ENCODE measurements at places on chromosomes 7 and 10.

DNA sequence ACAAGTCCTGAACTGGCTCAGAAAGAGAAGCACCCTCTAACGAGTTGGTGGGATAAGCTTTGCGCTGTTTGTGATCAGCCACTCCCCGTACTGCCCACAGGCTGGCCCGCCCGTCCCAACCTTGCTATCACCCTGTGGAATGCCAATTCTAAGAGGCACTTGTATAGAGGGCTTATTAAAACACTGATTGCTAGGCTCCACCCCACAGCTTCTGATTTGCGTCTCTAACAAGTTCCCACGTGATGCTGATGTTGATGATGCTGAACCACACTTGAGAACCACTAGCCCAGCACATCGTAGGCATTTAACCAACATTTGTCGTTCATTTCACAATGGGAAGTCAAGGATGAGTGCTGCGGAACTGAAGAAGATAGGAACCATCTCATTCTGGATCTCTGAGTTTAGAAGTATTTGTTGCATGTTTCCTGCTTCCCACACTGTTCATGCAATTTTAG lies 12.7 kb upstream of the GSAP start:
- no peak for DNase-seq

DNA sequence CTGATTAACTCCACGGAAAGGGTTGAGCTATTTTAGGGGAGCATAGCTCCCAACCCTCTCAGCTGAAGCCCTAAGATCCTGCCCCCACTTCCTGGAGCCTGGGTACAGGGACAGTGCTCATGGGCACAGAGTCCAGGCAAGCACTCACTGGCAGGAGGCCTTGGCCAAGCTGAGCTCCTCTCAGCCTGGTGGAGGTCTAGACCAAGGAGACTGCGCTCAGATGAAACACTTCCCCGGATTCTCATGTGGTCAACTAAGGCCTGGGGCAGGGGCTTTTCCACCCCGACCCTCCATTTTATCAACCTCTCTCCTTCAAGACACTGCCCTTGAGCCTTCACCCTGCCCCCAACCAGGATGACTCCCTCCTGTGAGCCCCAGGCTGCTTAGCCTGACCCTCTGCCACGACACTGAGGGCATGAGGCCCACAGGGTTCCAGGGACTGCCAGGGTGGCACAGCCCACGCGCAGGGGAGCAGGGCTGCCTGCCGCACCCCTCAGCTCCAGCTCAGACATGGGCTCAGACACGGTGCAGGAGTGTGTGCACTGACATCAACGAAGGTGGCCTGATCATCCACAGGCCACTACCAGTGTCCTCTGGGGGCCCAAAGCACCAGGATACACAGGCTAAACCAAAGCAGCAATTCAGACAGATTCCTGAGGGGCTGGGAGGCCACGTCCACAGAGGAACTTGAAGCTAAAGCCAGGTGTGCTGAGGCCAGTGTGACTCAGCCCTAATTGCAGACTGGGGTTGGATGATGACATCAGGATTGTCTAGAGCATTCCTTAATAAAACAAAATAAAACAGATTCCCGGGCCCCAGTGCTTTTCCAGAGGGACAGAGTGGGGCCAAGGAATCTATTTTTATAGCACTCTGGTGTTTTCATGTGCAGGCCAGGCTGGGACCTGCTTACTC lies 18.8 kb downstream of the CHAT start:
- no peak for DNase-seq

- DNase-seq, result no peak
Observed at GRCh38 chr10:14820775-14821154, 17.1 kb downstream of the CDNF start.

DNA sequence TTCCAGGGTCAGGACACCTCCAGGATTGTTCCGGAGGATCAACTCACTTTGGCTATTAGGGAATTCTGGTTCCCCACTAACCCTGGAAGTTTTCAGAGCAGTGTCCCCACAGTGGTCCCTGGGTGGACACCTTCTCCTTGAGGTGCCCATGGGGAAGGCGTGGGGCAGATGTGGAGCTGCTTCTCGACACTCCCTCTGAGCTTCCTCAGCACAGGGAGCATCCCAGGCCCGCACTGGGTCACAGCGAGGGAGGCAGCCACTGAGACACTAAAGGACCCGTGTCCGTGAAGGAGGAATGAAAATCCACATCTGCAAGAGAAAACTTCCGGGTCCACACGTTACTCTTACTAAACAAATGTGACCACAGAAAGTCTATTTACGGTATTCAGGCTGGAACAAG lies 48.2 kb upstream of the MNX1 start:
- DNase-seq, result no peak

DNA sequence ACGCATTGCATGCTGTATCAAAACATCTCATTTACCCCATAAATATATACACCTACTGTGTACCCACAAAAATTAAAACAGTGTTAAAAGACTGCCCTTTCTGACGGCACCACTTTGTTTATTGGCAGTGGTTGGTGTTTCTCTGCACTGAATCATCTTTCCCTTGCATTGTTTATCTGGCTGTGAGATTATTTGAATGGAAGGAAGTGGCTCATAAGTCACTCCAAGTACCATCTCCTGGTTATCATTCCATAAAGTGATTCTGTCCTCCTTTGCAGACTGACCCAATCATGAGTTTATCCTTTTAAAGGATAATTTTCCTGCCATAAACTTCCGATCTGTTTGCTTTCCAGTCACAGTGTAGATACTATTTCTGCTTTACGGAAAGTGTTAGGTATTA lies 183.8 kb downstream of the CAMK1D start:
- no peak for DNase-seq

- no peak for DNase-seq
Observed at GRCh38 chr10:30863516-30864210, 168.0 kb downstream of the ZNF438 start.

- no peak for DNase-seq
Observed at GRCh38 chr10:81081887-81082620, 544.4 kb downstream of the SH2D4B start.

- DNase-seq, result no peak
Observed at GRCh38 chr10:109324721-109325120, 598.6 kb downstream of the XPNPEP1 start.

DNA sequence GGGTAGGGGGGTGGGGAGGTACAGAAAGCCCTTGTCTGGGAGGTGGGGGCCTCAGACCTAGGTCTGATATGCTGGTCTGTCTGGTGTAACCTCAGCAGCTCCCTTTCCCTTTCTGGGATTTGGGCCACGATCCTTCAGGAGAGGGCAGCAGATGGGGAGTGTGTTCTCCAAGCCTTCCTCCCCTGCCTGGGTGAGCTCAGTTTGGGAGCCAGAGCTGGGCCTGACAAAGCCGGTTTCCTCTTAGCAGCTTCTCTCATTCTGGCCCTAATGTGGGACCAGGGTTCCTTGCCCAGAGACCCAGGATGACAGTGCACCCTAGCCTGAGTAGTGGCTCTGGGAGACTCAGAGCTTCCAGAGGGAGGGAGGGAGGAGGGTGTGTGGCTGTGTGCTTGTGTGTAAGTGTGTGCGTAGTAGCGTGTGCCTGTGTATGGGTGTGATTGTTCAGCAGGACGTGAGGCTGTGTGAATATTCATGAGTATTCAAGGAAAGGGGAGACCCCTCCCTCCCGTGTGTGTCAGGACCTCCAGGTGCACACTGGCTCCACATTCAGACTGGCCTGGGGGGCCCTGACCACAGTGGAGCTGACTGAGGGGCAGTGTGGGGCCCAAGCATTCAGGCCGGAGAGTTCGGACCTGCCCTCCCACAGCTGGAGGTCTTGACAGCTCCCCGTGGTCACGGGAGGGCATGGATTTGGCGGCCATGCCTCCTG lies 96.5 kb downstream of the ZMIZ1 start:
- DNase-seq, result no peak

DNA sequence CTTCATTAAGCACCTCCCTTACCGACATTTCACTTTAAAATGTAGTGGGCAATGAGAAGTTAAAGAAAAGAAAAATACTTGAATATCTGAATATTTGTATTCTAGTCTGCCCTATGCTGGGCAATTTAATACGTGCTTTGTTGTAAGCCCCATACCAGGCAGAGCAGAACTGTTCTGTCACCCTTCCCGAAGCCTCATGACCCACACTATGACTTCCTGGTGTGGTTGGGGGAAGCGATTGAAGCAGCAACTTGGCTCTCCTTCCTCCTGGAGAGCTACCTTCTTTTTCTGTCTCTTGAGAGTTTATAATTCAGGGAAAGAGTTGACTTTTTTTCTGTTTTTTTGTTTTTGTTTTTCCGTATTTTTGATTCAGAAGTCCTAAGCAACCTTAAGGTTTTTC lies 243.7 kb downstream of the INHBA start:
- no peak for DNase-seq

DNA sequence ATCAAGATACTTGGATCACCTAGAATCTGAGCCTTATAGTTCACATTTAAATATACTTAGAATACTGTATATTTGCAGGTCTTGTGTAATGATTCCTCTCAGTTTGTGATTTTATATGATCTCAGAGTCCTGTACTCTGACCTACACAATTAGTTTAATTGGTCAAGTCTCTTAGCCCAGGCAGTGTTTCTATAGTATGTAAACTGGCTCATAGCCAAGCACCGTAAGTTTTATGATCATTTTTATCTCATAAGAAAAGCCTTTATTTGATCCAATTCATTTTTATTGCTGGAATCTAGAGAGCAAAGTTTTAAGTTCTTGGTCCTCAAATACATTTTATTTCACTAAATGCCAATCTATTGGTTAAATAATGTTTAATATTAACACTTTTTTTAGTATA lies 242.2 kb downstream of the MALRD1 start:
- no peak for DNase-seq

DNA sequence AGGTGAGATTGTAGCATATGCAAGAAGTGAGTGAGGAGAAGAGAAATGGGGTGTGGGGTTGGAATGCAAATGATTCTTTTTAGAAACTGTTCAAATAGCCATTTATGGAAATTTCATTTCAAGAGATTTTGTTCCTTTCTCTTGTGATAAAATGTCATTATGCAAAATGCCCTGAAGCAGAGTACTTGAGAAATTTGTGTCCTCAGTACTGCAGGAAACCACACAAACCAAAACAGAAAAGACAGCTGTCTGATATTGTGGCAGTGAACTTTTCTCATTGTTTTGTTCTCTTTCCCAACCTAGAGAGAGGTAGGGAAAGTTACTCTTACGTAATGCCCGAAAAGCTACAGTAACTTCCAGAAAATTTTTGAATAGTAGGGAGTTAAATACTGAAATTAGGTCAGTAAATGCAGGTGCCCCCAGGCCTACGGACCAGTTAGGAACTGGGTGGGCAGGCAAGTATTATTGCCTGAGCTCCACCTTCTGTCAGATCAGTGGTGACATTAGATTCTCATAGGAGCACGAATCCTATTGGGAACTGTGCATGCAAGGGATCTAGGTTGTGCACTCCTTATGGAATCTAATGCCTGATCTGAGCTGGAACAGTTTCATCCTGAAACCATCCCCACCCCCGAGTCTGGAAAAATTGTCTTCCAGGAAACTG lies 34.0 kb downstream of the DLD start:
- no peak for DNase-seq

DNA sequence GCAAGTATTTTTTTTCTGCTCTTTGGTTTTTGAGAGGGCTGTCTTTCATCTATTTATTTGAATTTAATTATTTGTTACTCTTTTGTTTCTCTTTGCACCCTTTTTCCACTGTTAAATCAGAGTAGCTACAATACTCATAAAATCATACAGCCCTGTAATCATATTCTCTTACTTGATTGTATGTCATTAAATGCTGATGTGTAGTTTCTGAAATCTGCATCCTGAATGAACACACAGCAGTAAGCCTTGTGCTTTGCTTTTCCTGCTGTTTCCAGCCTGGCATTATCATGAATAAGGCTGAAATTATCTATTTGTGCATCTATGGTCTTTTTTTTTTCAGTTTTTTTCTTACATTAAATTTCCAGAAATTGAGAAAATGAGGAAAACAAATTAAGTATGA lies 4.1 kb downstream of the LRRC18 start:
- no peak for DNase-seq

DNA sequence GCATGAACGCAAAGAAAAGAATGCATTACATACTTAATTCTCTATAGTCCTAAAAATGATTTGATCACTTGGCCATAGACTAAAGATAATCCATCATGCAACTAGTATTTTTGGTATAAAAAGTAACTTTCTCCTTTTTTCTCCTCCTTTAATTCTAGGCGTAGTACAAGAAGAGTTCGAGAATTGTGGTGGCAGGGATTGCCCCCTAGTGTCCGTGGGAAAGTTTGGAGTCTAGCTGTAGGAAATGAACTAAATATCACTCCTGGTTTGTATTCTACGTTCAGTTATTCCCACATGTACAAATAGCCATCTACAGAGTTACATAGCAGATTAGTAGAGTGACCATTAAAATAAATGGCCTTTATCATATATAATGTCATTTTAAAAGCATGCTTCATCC lies 45.5 kb upstream of the HELLS start:
- DNase-seq, result no peak

DNA sequence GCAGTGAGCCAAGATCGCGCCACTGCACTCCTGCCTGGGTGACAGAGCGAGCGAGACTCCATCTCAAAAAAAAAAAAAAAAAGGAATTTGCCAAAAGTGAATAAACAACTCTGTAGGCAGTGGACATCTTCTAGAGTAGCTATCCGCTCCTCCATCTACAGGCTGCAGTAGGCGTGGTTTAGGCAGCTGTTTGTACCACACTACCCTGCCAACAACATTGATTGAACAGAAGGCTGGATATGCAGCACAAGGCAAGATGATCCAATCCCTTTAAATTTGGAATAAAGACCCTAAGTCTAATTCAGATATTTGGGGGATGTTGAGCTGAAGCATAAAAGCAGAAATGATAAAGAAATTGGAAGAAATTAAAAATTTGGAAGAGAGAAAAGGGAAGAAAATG lies 141.6 kb downstream of the TES start:
- no peak for DNase-seq

GRCh38 chr7:3103614-3104398 lies 60.1 kb upstream of the CARD11 start:
- DNase-seq, result no peak

DNA sequence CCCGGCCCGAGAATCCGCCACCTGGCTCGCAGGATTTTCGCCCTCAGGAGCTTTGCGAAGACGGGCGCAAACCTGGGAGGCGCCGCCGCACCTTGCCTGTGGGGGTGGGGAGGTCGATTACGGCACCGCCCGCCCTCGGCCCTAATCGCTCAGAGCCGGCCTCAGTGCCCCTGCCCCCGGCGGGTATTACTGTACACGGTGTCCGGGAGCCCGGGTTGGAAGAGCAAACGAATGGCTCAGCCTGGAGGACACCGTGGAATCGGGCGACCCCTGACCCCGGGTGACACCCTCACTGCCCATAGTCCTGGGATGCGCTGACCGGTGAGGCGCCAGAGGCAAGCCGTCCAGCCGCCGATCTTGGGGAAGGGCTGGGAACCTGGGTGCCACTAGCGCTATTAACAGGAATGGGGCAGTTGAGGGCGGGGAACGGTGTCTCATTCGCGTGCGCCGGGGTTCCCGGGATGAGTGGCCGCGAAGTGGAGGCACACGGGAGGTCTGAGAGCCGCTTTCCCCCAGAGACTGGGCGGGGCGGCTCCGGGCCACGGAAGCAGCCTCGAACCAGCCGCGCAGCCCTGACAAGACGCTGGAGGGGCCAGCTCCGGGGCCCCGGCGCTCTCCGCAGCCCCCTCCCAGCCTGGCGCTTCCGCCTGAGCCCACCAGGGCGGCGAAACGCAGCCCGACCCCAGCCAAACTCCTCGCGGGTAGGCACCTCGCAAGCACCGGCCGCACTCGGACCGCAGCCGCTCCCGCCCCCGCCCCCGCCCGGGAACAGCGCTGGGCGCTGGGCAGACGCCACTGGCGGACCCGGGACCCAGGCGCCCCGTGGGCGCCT lies 167.5 kb downstream of the NRF1 start:
- no peak for DNase-seq
